ENCODE measurements at places on chromosomes 2 and 18. TPM values are rescaled to one million over a fixed set of nuclear protein-coding genes. Genes with fewer than 3 reads are reported as not detected.

MAIP1 gene
- 20.1 TPM for polyA plus RNA-seq

GRCh38 chr2:169172151-169172735 is 102.9 kb downstream of the DHRS9 start:
- no peak for DNase-seq

CRYGC gene
- not detected for polyA plus RNA-seq

GRCh38 chr18:36843784-36844183 is 14.9 kb downstream of the KIAA1328 start:
- DNase-seq = no peak

DNA sequence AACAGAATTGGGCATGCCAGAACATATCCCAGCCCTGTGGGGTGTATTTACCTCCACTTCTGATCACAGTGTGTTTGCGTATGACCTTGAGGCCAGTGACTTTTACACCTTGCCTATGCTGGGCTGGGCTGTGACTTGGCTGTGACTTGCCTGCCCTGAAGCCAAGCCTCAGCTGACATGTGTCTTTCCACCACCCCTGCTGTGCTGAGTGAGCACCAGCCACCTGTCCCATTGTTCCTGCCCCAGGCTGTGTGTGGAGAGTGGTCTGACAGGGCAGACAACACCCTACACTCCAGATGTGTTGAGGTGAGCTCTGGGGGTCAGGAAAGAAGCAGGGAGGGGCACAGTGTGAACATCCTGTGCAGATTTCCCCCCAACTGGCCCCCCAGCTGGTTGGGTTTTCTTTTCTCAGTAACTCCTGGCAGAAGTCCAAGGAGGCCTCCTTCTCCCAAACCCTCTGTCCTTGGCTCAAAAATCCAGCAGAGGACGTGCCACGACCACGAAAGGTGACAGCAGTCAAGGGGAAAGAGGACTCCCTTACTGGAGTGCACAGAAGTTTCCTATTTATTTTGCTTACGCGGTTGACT is 5.1 kb upstream of the STEAP3 start:
- DNase-seq = peak; percentile 50

GRCh38 chr2:202909394-202910192 is 1.9 kb downstream of the WDR12 start:
- DNase-seq = no peak

SAG gene
- polyA plus RNA-seq = 0.22 TPM

DNA sequence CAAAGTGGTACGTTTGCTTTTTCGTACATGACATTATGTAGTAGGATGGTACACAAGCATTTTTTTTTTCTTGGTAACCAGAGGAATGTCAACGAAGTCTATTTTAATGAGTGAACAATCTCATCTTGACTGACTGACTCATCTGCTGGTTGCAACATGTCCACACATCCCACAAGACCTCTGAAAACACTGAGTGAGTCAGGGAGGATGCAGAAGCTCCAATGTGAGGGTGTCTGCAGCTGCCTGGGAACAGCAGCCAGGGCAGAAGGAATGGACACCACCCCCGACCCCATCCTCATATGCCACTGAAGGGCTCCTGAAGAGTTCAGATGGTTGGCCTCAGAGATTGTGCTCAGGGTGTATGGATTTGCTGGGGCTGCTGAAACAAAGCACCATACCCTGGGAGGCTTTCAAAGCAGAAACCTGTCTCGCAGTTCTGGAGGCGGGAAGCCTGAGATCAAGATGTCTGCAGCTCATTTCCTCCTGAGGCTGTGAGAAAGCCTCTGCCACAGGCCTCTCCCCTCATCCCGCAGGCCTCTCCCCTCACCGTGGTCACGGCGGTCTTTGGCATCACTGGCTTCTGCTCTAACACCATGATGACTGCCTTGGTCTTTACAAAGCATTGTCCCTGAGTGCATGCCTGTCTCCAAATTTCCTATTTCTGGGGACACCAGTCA is 124.6 kb downstream of the LRATD1 start:
- no peak for DNase-seq

GRCh38 chr2:206521115-206521514 is 77.8 kb downstream of the ADAM23 start:
- DNase-seq = no peak

- DNase-seq = no peak
These were observed 66.2 kb upstream of the TAF1B start for GRCh38 chr2:9777081-9777480.

DNA sequence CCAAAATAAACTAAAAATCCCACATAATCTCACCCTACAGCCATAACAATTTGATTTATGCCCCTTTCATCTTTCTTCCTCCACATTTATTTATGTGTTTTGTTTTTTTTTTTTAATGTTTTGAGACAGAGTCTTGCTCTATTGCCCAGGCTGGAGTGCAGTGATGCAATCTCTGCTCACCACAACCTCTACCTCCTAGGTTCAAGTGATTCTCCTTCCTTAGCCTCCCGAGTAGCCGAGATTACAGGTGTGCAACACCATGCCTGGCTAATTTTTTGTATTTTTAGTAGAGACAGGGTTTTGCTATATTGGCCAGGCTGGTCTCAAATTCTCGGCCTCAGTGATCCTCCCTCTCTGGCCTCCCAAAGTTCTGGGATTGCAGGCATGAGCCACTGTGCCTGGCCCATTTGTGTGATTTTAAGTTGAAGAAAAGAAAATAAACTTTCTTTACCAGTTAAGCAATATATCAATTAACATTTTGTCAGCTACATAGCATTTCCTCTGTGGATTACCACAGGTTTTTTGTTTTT is 35.9 kb upstream of the LPIN2 start:
- no peak for DNase-seq

GRCh38 chr18:65372904-65373303 is 377.9 kb upstream of the CDH7 start:
- no peak for DNase-seq

DNA sequence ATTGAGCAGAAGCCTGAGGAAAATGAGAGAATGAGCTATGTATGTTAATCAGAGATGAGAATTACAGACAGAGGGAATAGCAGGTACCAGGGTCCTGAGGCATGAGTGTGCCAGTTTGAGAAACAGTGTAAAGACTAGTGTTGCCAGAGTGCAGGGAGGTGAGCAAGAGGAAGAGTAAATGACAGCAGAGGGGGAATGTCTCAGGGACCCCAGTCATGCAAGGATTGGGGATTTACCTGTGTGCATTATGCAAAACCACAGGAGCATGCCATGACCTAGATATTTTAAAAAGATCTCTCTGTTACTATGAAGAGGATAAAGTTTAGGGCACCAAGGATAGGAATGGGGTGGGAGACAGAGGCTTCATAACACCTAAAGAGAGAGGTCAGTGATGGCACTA is 72.1 kb downstream of the TTC32 start:
- DNase-seq = no peak

GRCh38 chr2:191657977-191658376 is 20.0 kb upstream of the NABP1 start:
- DNase-seq = no peak

GRCh38 chr2:179243046-179243445 is 21.6 kb downstream of the SESTD1 start:
- DNase-seq = no peak

DNA sequence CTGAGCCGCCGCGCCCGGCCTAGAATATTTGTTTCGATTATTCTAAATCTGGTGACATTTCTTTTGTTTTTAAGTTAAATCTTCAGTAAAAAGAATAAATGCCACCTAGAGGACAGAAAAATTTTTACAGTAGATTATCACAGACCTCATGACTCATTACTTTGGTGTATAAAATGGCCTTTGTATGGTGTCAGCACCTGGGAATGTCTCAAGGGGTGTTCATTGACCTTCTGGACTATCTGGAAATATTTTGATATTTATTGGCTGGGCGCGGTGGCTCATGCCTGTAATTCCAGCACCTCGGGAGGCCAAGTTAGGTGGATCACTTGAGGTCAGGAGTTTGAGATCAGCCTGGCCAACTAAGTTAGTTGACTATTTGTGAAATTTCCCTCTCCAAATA is 30.3 kb upstream of the SLC30A6 start:
- DNase-seq = no peak

DNA sequence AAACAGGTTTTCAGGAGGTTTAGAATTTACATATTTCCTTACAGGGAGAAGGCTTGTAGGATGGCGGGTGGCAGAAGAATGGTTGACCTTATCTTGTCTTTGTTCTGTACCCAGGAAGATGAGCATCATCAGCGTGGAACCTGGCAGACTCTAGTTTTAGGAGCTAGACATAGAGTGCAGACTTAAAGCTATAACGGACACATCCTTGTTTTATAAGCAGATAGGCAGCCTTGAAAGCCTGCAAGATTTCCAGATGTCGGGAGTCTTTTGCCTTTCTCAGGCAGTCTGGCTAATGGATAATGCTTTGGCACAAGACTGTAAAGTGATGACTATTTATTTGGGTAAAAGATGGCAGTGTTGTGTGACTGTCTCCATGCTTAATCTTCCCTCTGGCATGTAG is 11.7 kb downstream of the AQP12B start:
- DNase-seq = no peak

- DNase-seq = no peak
These were observed 11.4 kb upstream of the ZAP70 start for GRCh38 chr2:97701851-97702465.

- no peak for DNase-seq
These were observed 164.2 kb downstream of the INHBB start for GRCh38 chr2:120509991-120510735.

ASAP2 gene
- 18.8 TPM for polyA plus RNA-seq

- DNase-seq = no peak
These were observed 43.9 kb downstream of the NFATC1 start for GRCh38 chr18:79439628-79440023.

- peak; percentile 18 for DNase-seq
These were observed 9.7 kb downstream of the IL1RN start for GRCh38 chr2:113136828-113137775.

DNA sequence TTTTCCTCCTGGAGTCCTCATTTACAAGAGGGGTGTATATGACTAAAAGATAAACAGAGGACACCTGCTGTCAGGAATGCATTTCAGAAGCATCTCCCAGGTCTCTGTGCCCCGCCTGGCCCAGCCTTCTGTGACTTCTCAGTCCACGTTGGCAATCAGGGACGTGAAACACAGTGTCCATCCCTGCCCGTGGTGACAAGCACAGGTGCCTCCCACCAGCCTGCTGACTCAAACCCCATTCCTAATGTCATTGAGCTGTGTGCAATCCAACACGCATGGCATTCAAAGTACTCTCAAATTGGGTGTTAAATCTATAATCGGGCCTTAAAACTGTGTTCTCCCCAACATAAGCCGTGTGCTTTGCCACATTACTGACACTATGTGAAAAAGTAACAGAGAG is 343.2 kb downstream of the EIPR1 start:
- no peak for DNase-seq

ARID5A gene
- polyA plus RNA-seq = 38.2 TPM

DNA sequence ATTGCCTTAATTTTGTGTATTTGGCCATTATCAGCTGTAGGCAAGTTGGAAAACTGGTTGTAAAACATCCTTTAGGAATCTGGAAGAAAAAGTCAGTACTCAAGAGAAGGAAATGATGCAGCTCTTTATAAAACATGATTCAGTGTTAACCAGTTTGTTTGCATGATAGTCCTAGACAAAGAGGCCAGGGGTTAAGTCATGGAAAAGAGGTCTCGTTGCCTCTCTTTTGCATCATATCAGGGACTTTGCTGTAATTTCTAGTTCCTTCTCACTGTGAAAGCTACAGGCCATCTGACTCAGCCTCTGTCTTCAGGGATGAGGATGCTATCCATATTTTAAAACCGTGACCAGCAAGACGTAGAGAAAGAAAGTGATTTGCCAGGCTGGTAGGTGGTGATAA is 38.0 kb downstream of the NPAS2 start:
- no peak for DNase-seq

- no peak for DNase-seq
These were observed 255.3 kb upstream of the CCDC68 start for GRCh38 chr18:55214534-55214933.

GRCh38 chr2:11406267-11406957 is 59.5 kb downstream of the E2F6 start:
- DNase-seq = peak; percentile 80

DNA sequence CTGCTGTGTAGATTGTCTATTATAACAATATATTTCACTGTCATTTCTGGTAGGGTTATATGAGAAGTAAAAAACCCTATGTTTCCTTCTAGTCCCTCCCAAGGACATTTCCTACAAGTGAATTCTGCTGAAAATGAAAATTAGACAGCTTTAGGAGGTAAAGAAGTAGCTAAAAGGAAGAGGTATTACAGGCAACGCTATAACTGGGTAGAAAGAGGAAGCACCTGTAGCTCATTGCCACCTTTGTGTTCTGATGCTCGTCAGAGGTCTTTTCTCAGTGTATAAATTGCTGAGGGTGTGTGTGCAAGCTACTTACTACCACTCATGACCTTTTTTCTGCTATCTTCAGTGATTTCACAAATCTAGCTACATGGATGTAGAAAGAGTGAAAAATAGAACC is 1.4 kb downstream of the DNAJC10 start:
- no peak for DNase-seq

- no peak for DNase-seq
These were observed 78.3 kb upstream of the MAP4K3 start for GRCh38 chr2:39515273-39515896.

Data from hindlimb muscle (tissue), 1 donor.